ENCODE measurements at places on chromosomes 6 and 20.

DNA sequence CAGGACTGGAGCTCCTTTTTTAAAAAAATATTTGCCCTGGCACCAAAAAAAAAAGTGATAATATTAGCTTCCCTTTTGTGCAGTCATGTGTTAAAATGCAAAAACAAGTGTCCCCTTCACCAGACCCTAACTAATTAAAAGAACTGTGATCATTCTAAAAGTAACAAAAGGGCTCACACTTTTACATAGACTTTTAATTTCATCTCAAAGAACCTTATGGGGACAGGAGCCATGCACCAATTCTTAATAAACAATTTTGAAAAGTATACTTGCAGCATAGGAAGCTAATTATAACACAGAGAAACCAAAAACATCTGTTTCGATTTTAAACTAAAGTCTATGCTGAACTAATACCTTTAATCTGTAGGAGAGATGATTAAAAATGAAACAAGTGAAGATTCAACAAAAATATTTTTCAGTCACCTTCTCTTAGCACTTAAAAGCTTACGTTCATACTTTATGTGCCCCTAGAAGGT is 17.3 kb downstream of the STX7 start:
- H3K4me1 ChIP-seq = peaks cover 25% of the 10 kb centered on the region
- no peak overlapping the region for H3K4me3 ChIP-seq
- no peaks in the 10 kb centered on the region for H3K27me3 ChIP-seq

DNA sequence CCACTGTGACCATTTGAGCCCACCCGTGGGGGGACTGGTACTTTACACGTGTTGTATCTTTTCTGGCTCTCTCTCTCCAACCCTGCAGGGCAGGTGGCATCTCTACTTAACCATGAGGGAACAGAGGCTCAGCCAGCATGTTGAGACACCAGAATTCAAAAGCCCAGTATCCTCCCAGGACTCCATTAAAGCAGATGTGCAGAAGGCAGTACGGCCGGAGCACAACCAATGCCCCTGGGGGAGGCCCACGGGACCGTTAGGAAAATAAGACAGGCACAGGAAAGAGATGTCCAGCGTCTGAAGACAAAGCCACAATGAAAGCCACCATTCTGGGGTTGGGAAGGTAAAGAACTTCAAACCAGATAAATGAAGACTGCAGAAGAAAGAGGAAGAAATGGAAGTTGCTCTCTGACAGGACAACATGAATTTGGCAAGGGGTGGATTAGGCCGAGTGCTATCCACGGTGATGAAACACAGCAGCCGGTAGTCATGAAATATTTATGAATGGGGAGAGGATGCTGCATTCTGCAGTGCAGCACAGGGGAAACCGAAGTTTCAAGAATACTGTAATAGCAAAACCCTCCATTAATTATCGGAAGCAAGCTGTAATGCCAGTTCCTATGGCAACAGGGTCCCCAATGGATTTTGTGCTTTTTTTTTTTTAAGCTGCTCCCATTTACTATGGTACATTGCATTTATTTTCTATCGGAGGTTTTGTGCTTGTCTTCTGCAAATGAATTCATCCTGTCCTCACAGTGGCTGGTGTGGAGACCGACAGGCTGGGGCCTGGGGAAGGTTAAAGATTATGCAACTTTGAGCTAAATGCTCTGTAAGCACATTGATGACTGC is 179.4 kb downstream of the NRN1 start:
- H3K36me3 ChIP-seq = no peaks in the 10 kb centered on the region
- H3K27me3 ChIP-seq = no peaks in the 10 kb centered on the region
- no peak overlapping the region for H3K4me3 ChIP-seq
- peaks cover 9% of the 10 kb centered on the region for H3K4me1 ChIP-seq
- DNase-seq = no peak

GRCh38 chr6:134114918-134115714 is 62.7 kb upstream of the SLC2A12 start:
- no peak overlapping the region for H3K27ac ChIP-seq
- H3K4me1 ChIP-seq = no peaks in the 10 kb centered on the region
- no peaks in the 10 kb centered on the region for H3K36me3 ChIP-seq

- no peak for DNase-seq
- H3K4me3 ChIP-seq = no peak overlapping the region
- no peaks in the 10 kb centered on the region for H3K36me3 ChIP-seq
- H3K27ac ChIP-seq = no peak overlapping the region
- peaks cover 5% of the 10 kb centered on the region for H3K27me3 ChIP-seq
These were observed 82.4 kb upstream of the TGM3 start for GRCh38 chr20:2213401-2213800.

GRCh38 chr20:9145142-9145541 is 76.3 kb downstream of the PLCB4 start:
- no peak for DNase-seq
- no peak overlapping the region for H3K27ac ChIP-seq
- H3K4me1 ChIP-seq = no peaks in the 10 kb centered on the region

GRCh38 chr20:60862601-60863000 is 389.5 kb upstream of the CDH4 start:
- DNase-seq = no peak
- H3K4me1 ChIP-seq = no peaks in the 10 kb centered on the region
- no peak overlapping the region for H3K4me3 ChIP-seq
- no peak overlapping the region for H3K27ac ChIP-seq
- no peaks in the 10 kb centered on the region for H3K36me3 ChIP-seq
- H3K27me3 ChIP-seq = peaks cover 5% of the 10 kb centered on the region

DNA sequence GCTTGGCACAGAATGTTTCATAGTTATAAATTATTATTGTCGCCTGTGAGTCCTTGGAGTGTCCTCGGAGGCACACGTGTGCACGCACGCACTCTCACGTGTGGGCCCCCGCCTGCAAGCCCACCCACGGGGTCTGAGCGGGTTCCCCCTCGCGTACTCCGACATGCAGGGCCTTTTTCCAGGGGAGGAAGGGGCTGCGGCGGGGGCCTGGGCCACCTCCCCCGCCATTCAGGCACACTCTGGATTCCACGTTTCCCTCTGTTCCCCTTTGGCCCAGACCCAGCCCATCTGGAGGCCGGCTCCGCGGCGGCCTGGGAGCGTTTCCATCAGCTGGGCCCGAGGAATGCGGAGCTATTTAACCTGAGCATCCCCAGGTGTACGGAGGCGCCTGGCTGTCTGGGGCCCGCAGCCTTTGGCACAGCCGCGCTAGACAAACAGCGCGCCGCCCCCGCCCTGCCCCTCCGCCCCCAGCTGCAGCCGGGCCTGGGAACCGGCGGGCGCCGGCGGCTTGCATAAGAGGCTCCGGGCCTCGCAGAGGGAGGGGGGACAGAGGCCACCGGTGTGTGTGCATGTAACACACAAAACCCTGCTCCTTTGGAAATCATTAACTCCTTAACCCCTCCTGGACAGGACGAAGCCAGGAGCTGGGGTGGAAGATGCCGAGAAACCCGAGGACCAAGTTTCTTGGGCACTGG is 3.3 kb downstream of the ID1 start:
- peak; percentile 88 for DNase-seq
- peak overlapping the region; percentile 85 for H3K27ac ChIP-seq
- H3K36me3 ChIP-seq = no peaks in the 10 kb centered on the region

GRCh38 chr6:42520786-42521607 is 42.8 kb upstream of the UBR2 start:
- H3K27ac ChIP-seq = no peak overlapping the region
- no peaks in the 10 kb centered on the region for H3K36me3 ChIP-seq
- no peaks in the 10 kb centered on the region for H3K4me1 ChIP-seq
- no peaks in the 10 kb centered on the region for H3K27me3 ChIP-seq

- H3K4me1 ChIP-seq = no peaks in the 10 kb centered on the region
- no peaks in the 10 kb centered on the region for H3K36me3 ChIP-seq
- H3K4me3 ChIP-seq = no peak overlapping the region
- no peak for DNase-seq
- H3K27ac ChIP-seq = no peak overlapping the region
- no peaks in the 10 kb centered on the region for H3K27me3 ChIP-seq
These were observed 195.0 kb downstream of the TASP1 start for GRCh38 chr20:13443690-13444089.

- no peaks in the 10 kb centered on the region for H3K4me1 ChIP-seq
- no peak for DNase-seq
- no peak overlapping the region for H3K27ac ChIP-seq
- no peaks in the 10 kb centered on the region for H3K36me3 ChIP-seq
- no peak overlapping the region for H3K4me3 ChIP-seq
These were observed 86.7 kb upstream of the STMND1 start for GRCh38 chr6:17015144-17015543.

DNA sequence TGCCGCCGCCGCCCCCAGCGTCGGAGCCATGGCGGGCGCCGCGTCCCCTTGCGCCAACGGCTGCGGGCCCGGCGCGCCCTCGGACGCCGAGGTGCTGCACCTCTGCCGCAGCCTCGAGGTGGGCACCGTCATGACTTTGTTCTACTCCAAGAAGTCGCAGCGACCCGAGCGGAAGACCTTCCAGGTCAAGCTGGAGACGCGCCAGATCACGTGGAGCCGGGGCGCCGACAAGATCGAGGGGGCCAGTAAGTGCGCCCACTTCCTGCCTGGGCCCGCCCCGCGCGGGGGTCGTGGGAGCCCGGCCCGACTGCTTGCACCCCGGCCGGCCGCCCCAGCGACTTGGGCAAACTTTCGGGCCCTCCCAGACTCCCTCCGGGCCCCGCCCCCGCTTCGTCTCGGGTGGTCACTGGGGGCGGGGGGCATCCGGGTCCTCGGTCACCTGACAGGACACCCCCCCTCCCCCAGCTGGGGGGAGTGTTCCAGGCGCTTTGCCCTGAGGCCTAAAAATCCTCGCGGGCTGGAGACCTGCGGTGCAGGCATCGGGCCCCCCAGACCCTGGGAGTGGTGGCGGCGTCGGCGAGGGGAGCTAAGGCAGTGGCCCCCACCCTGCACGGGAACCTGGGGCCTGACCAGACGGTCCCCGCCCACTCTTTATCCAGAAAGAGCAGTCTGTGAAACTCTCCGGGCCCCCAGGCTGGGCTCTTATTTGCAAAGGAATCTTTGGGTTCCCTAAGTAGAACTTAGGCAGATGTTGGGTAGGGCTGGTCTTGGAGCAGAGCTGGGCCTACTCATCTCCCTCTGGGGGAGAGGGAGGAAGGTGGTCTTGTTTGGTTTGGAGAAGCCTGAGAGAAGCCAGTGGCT is 501 bp downstream of the PLCG1 start:
- peak; percentile 85 for DNase-seq
- peak overlapping the region; percentile 93 for H3K4me3 ChIP-seq
- H3K27me3 ChIP-seq = no peaks in the 10 kb centered on the region
- peak overlapping the region; percentile 98 for H3K27ac ChIP-seq
- peaks cover 89% of the 10 kb centered on the region for H3K4me1 ChIP-seq

- H3K36me3 ChIP-seq = peaks cover 53% of the 10 kb centered on the region
- peaks cover 5% of the 10 kb centered on the region for H3K4me1 ChIP-seq
- no peak overlapping the region for H3K4me3 ChIP-seq
- H3K27me3 ChIP-seq = no peaks in the 10 kb centered on the region
These were observed 33.9 kb downstream of the ITPR3 start for GRCh38 chr6:33654831-33655554.

GRCh38 chr6:41719436-41720261 is 15.8 kb downstream of the TFEB start:
- no peak for DNase-seq
- no peaks in the 10 kb centered on the region for H3K27me3 ChIP-seq
- H3K36me3 ChIP-seq = no peaks in the 10 kb centered on the region
- H3K4me3 ChIP-seq = no peak overlapping the region
- no peak overlapping the region for H3K27ac ChIP-seq
- peaks cover 63% of the 10 kb centered on the region for H3K4me1 ChIP-seq

DNA sequence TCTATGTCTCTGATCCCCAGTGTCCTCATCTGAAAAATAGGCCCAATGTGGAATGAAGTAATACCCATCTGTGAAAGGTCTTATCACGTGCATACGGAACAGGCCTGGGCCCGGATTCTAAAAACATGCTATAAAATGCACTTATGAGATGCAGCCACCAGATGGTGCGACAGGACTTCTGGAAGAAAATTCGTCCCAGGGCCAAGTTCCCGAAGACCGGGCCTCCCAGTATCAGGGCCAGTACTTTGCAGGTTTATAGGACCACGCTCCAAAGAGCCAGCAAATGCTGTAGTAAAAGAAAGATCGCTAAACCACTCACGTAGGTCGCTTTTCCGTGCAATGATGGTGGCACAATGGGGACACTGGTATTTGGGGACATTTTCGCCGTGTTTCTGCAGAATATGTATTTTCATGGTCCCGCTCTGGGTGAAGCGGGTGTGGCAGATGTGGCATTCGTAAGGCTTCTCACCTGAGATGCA is 10.6 kb downstream of the CTCFL start:
- no peak overlapping the region for H3K4me3 ChIP-seq
- DNase-seq = peak; percentile 86
- no peaks in the 10 kb centered on the region for H3K36me3 ChIP-seq
- peaks cover 8% of the 10 kb centered on the region for H3K4me1 ChIP-seq
- H3K27ac ChIP-seq = no peak overlapping the region

- H3K27ac ChIP-seq = no peak overlapping the region
- H3K36me3 ChIP-seq = no peaks in the 10 kb centered on the region
- H3K4me3 ChIP-seq = no peak overlapping the region
- peaks cover 6% of the 10 kb centered on the region for H3K4me1 ChIP-seq
- no peaks in the 10 kb centered on the region for H3K27me3 ChIP-seq
These were observed 49.1 kb upstream of the TMEM30A start for GRCh38 chr6:75333676-75334200.

DNA sequence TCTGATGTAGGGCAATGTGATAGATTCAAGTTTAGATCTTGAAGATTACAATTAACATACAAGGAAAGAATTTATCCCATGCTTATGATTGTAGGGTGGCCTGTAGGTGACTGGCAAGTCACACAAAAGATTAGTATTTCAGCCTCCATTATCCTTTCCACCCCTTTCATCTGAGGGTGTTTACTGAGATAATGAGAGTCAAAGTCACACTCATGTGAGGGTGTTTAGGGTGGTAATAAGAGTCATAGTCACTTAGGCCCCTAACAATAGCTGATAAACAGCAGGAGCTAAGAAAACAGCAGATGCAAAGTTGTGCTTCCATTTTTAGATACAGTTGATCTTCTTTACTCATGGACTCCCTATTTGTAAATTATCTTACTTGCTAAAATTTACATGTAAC is 11.4 kb downstream of the FAM184A start:
- no peaks in the 10 kb centered on the region for H3K36me3 ChIP-seq
- no peak for DNase-seq
- no peaks in the 10 kb centered on the region for H3K27me3 ChIP-seq
- H3K4me1 ChIP-seq = no peaks in the 10 kb centered on the region

DNA sequence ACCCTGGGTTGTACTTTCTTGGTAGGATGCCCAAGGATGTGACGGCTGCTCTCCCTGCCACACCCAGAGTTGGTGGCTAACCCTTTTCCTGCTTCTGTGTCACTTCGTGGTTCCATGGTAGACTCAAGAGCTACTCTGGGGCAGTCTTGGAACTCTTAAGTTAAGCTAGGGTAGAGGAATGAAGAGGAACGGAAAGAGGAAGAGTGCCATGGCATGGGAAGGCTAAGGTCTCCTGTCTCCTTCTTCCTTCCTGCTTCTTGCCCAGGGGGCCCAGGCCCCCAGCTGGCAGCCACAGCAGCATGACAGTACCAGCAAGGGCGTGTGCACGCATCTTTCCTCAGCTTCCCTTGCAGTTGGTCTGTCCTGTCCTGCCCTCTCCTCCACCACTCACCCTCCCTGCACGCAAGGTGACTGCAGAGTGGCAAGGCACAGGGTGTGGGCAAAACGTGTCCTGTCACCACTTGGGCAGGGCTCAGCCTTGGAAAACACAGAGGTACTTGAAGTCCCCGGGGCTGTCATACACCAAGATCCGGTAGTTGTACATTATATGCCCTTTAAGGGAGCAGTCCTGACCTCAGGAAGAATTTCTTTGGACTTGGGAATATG is 39.8 kb upstream of the TGM3 start:
- no peaks in the 10 kb centered on the region for H3K36me3 ChIP-seq
- H3K4me3 ChIP-seq = no peak overlapping the region
- H3K27me3 ChIP-seq = peaks cover under 1% of the 10 kb centered on the region
- DNase-seq = no peak
- H3K27ac ChIP-seq = peak overlapping the region; percentile 51

- no peaks in the 10 kb centered on the region for H3K4me1 ChIP-seq
- no peak overlapping the region for H3K27ac ChIP-seq
- no peak overlapping the region for H3K4me3 ChIP-seq
- DNase-seq = no peak
- H3K27me3 ChIP-seq = no peaks in the 10 kb centered on the region
These were observed 1019.5 kb upstream of the MAP3K7 start for GRCh38 chr6:91606148-91606901.

Data from suprapubic skin (tissue), 4 donors.